ENCODE measurements at places on chromosomes 2 and 18.

GRCh38 chr2:59779571-59779970 is 773.9 kb downstream of the BCL11A start:
- DNase-seq, result no peak

DNA sequence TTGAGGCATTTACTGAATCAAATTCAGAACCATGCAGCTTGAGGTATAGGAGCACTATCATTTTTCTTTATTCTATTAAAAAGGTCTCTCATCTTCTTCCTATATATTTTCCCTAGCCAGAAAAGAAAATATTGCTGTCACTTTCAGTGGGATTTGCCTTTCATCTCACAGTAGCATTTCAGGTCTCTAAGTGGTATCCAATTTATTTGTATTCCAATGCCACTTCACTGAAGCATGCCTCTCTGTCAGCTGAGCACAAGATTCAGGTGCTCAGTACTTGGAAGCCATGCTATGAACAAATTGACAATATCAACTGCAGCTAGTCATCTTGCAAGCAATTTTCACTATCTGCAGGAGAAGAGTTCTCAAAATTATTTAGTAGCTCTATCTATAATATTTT is 457.2 kb upstream of the SLC39A10 start:
- DNase-seq, result no peak

DNA sequence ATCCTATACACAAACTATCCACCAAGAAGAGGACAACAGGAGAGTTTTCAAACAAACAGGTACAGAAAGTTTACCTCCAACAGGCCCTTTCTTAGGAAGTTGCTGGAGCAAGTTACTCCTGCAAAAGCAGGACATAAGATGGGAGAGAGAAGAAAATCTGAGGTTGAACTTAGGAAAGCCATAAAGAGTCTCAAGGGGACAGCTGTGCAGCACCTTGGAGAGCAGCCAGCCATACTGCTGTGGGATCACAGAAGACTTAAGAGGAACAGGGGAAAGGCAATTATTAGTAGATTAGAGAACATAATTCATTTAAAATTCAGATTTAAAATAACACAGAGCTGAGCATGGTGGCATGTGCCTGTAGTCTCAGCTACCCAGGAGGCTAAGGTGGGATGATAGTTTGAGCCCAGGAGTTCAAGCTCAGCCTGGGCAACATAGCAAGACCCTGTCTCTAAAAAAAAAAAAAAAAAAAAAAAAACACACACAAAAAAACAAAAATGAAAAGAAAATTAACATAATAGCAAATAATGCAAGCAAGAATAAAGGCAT is 148.1 kb upstream of the SIX3 start:
- no peak for DNase-seq

- no peak for DNase-seq
Observed at GRCh38 chr18:55515214-55515613, 72.8 kb downstream of the TCF4 start.

- no peak for DNase-seq
Observed at GRCh38 chr2:227365833-227366232, 13.3 kb downstream of the TM4SF20 start.

DNA sequence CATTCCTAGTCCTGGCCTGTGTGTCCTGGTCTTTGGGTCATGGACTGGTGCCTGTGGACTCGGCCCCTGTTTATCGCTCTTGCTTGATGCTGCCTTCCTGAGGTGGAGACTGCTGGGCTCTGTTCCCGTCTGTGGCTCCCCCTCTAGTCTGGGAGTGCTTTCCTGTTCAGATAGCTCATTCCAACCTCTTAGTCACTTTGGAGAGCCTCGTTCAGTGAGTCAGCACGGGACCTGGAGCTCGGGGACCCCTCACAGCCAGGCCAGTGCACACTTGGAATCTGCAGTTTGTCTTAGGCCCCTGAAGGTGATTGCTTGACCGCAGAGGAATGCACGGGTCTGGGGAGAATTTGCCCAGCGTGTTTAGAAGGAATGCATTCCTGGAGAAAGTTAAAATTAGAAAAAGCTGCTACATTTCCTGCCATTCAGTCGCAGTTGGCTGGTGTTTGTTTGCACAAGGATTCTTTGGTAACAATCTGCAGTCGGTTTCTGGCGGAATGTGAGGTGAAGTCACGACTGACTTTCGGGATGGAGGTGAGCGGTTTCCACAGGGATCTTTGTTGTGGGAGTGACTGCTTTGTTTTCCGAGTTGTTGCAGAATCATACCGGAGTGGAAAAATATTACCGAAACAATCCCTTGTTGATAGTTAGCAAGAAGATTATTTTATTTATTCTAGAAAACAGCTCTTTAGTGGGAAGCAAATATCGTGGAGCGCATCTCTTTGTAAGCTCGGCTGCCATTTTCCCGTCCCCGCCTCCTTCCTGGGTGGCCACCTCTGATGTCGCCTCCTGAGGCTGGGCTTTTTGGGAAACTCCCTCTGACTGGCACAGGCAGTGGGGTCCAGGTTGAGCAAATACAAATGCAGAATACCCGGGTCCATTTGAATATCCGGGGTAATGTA is 29.6 kb downstream of the SH3BP4 start:
- no peak for DNase-seq

GRCh38 chr2:46875226-46875899 is 40.2 kb downstream of the MCFD2 start:
- DNase-seq, result no peak

GRCh38 chr18:79411614-79412526 is 16.1 kb downstream of the NFATC1 start:
- no peak for DNase-seq

DNA sequence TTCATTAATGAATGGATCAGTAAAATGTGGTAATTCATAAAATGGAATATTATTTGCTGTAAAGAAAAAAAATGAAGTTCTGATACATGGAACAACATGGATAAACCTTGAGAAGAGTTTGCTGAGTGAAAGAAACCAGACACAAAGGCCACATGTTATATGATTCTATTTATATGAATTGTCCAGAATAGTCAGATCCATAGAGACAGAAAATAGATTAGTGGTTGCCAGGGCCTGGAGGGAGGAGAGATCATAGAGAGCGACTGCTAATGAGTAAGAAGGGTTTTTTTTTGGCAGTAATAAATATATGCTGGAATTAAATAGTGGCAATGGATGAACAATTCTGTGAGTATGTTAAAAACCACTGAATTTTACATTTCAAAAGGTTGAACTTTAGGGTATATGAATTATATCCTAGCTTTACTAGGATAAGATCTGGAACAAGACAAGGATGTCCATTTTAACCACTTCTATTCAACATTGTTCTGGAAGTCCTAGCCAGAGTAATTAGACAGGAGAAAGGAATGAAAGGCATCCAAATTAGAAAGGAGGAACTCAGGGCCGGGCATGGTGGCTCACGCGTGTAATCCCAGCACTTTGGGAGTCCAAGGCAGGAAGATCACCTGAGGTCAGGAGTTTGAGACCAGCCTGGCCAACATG is 48.8 kb downstream of the MAPRE2 start:
- no peak for DNase-seq

- no peak for DNase-seq
Observed at GRCh38 chr2:16031848-16032159, 91.5 kb downstream of the MYCN start.

DNA sequence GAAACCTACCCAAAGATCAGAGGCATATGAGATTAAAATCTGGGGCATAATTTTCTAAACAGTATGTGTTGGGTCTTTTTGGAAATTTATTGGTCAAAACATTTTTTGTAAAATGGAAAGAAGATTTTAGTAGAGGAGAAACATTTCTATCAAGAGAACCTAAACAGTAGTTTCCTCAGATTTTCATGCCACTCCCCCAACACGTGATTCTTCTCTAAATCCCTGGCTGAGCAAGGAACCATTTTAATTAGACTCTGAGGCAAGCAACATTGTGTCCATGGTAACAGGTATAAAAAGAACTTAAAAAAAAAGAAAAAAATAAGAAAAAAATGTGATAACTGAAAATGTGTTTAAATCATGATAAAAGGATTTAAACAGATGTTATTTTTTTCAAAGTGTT is 1105.2 kb upstream of the ZEB2 start:
- DNase-seq, result no peak

DNA sequence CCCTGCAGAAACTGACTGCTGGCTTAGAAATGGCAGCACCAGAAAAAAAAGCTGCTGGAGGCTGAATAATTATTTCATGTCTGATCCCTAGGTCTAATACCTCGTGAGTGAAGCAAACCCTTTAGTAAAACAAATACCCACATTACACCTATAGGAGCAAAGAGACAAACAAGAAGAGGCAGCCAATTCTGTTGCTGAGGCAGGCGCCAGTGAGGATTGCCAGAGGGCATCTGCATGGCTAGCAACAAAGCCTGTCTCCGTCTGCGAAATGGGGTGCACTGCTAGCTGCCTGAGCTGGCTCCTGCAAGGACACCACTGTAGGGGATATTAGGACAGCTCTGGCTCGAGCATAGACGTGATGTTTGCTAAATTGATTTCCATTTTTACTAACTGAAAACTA is 509.7 kb downstream of the TDRD15 start:
- no peak for DNase-seq

All from NCI-H1436 treated with DMSO at 0.1 percent for 48 hours (cell line).